ENCODE measurements at places on chromosomes 2 and 18.

DNA sequence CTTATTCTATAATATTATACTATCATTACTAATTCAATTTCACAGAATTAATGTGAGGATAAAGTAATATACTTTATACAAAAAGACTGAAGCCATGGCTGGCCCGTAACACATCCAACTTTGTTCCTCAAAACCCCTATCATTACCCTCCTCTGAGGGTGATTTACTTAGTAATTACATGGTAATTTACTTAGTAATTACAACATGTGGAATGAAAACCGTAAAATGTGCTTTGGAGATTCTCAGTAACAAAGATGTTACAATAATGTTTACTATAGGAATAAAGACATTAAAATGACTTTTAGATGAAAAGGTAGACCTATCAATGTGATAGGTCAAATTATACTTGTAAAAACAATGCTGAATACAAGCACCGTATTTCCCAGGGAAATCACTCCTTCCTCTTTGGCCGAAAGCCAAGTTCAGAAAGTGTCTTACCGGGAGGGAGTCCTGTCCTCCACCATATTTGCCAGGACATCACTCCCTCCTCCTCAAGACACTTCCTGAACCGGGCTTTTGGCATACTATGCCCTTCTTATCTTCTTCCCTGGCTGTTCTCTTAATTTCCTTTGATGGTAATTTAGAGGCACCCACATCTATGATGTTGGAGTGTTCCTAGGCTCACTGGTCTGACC, 1047.8 kb downstream of the SOCS6 start:
- DNase-seq, result no peak

DNA sequence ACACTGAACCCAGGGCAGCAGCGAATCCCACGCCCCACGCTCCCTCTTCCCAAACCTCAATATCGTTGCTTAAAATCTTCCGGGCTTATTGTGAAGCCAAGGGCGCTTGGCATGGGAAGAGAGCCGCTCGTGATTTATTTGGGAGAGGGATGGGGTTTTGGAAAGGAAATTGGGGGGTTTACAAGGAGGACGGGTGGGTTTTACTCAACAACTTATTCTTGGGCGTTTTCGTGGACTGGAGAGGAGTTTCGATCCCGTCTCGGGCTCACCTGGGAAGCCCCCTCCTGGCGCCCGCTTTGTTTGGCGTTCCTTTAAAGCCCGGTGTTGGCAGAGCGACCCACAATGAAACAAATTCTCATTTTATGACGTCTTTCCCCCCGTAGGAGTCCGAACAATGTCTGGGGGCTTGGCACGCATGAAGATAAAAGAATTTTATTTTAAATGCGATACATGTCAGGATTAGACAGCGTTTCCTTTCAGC, 135.3 kb downstream of the INSIG2 start:
- DNase-seq, result no peak

DNA sequence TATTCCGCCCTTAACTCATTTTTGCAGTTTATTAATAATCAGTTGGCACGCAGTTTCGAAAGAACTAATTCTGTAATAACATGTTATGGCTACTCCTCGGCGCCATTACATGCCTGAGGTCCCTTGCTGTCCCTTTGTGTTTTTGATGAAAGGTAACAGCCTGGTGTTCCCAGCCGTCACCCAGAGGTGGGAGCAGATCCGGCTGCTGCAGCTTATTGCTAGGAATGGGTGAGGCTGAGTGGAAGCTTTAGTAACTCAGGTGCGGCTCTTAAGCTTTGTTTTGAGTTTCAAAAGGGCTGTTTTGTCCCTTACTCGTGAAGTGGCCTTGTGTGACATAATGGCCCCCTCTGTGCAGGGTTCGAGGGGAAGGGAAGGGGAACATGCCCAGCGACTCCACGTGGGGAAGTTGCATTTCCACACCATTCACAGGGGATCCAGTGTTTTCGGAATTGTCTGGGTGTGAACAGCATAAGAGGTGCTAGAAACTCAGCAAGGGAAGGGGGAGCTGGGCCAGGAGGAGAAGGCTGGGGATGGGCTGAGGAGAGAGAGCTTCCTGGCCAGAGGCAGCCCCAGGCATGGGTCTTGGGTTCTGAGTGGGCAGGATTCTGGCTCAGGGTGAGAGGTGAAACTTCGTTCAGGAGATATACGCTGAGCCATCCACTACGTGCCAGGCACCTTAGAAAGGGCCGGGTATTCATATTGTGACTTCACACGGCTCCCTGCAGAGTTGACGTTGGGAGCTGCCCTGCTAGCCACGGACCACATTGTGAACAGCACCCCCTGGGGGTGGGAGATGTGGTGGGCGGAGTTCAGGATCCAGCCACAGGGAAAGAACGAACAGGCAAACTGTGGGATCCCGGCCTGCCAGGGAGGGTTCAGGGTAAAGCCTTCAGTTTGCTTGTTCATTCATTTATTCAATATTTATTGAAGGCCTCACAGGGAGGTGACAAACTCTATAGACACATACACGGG, 84.4 kb downstream of the TGOLN2 start:
- DNase-seq, result peak; percentile 81

GRCh38 chr18:62586151-62586774, 63.4 kb downstream of the ZCCHC2 start:
- peak; percentile 62 for DNase-seq

All from HuH-7.5 (cell line).